Stimulated activated CD4-positive, alpha-beta T cell treated with anti-CD3 and anti-CD28 coated beads, Interleukin-15, amount 100 ng/mL, for 1 hour (primary cell): ENCODE measurements at places on chromosomes 3 and 15.

GRCh38 chr15:79522656-79523055, 90.5 kb downstream of the MINAR1 start:
- no peak for DNase-seq

- DNase-seq: no peak
Measured at GRCh38 chr3:129483870-129484269, 43.8 kb downstream of the IFT122 start.

DNA sequence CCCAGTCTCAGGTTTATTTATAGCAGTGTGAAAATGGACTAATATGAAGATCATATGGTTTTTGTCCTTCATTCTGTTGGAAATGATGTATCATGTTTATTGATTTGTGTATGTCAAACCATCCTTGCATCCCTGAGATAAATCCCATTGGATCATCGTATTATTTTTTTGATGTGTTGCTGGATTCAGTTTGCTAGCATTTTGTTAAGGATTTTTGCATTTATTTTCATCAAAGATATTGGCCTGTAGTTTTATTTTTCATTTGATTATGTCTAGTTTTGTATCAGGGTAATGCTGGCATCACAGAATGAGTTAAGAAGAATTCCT, 34.3 kb downstream of the FAIM start:
- DNase-seq: no peak

DNA sequence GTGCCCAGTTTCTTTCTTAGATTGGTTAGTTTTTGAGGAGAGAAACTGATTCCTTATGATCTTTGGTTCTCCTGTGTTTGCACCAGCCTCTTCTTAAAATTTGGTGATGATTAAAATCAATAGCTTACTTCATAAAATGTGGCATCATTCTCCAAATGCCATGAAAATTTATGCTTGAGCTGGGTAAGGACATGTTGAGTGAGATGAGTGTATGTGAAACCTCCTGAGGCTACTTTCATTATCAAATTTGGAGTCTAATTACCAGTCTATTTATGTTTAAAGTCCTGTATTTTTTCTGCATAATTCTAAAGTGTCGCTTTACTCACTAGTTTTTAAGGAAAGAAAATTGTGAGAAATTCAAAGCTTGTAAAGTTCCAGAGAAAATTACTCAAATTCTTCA, 102.1 kb downstream of the DIPK2A start:
- DNase-seq: no peak

GRCh38 chr3:44862226-44862637, 520 bp downstream of the TMEM42 start:
- no peak for DNase-seq

DNA sequence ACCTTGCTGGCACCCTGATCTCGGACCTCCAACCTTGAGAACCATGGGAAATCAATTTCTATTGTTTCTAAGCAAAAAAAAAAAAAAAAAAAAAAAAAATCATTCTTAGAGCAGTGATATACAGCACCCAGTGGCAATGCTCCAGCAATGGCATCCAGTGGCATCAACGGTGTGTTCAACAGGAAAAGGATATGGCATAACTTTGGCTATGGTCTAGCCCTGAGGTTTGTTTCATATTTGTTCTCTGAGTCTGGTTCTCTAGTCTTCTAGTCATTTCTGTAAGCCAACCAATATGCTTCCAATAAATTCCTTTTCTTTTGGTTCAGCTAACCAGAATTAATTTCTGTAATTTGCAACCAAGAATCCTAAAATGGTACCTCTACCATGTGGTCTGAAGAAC, 19.2 kb downstream of the DENND4A start:
- DNase-seq: no peak

DNA sequence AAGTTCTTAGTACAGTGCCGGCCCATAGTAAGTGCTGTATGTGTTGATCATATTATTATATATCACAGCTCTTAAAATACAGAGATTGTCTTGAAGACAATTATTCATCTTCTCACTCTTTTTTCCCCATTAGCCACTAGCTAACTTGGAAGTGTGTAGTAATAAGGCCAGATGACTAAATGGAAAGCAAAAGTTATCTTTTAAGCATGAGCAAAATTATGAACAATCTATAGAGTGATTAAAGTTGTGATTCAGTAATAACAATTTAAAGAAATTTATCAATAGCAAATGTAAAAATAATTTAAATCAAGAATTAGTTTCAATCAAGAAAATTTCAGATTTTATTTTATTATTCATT, 630.9 kb upstream of the TBL1XR1 start:
- no peak for DNase-seq

- DNase-seq: no peak
Measured at GRCh38 chr3:169232863-169233262, 430.6 kb downstream of the MECOM start.

GRCh38 chr3:71060536-71060935, 523.0 kb downstream of the FOXP1 start:
- DNase-seq: no peak

DNA sequence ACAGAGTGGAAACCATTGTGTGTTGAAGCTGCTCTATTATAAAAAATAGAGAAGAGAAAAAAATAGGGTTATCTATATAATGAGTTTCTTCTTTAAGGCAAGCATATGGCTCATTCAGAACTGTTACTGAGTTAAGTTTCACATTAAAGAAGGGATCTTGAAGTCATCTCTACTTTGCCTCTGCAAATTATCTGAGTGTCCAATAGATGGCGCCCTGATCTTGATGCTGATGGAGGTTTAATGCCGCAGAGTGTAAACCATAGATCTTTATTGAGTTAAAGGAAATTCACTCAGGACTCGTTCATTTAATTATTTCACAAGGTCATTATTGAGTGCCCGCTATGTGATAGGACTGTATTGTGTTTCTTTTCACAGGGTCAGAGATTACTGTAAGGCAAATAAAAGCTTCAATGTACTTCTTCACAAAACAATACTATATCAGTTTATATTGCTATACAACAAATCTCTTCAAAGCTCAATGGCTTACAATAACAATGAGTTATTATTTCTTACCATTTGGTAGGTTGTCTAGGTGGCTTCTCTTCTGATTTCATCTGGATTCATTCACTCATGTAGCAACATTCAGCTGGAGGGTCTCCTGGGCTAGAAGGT, 171.4 kb downstream of the NSUN3 start:
- no peak for DNase-seq

GRCh38 chr3:173823911-173824460, 426.4 kb downstream of the NLGN1 start:
- no peak for DNase-seq

DNA sequence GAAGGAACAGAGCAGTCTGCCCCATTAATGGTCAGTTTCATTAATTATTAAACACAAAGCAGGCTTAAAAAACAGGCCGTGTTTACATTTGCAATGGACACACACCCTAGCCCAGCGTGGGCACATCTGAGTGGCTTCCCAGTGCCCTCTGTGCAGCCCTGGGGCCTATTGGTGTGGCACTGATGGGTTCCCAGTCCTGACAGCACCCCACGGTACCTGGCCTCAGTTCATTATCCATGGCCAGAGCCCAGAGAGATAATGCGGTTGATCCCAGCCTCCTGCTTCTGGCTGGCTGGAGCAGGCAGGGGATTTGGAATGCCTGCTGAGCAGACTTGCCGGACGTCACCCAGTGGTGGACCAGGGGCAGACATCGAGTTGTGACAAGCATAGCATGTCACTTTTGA, 110.5 kb upstream of the ABHD17C start:
- no peak for DNase-seq

DNA sequence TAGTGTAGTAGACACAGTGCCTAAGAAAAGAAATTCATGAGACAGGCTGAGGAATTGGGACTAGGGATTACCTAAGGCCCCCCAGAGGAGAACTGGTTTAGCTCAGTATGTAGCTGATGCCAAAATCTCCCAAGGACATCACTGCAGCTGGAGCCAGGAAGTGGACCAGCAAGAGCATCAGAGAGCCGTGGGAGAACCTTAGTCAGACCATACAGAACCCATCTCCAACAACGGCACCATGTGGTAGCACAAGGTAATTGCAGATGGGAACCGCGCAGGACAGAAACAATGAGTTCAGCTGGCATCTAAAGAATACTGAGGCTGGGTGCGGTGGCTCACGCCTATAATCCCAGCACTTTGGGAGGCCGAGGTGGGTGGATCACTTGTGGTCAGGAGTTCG, 81.7 kb downstream of the WNT5A start:
- no peak for DNase-seq

DNA sequence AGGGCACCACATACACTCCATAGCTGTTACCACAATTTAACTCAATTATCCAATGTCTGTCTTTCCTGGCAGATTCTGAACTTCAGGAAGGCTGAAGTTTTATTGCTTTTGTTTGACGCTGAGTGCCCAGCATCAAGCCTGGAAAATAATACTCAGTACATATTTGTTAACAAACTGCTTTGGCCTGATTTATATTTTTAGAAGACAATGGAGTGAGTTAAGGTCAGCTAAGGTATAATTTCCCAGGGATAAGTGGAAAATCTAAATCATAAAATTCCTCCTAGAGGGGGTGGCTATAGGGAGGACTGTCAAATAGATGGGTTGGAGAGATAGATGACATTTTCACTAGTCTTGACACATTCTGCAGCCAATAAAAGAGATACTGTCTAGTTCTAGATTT, 659.4 kb upstream of the ADAMTS9 start:
- DNase-seq: no peak

DNA sequence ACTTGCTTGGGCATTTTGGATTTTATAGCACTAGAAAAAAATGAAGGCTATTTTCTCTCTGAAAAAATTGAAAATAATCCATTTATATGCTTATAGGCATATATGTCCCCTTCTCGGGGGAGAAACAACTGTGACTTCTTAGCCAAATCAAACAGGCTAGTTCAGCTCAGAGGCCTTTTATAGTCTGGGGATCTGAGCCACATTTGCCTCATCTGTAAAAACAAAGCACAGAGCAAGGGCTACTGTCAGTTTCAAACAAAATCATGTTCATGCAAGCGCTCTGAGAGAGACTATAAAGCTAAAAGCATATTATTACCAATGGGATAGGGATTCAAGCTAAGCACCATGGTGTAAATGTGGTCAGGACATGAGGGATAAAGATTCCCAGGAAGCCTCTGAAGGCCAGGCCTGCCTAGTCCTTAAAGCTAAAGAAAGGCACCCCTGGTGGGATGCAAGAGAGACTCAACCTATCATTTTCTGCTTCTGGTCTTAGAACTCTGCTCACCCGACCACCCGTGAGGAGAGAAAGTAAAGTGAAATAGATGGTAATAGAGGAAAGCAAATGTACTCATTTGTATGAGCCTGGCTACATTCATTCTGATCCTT, 51.0 kb upstream of the IL12A start:
- no peak for DNase-seq

DNA sequence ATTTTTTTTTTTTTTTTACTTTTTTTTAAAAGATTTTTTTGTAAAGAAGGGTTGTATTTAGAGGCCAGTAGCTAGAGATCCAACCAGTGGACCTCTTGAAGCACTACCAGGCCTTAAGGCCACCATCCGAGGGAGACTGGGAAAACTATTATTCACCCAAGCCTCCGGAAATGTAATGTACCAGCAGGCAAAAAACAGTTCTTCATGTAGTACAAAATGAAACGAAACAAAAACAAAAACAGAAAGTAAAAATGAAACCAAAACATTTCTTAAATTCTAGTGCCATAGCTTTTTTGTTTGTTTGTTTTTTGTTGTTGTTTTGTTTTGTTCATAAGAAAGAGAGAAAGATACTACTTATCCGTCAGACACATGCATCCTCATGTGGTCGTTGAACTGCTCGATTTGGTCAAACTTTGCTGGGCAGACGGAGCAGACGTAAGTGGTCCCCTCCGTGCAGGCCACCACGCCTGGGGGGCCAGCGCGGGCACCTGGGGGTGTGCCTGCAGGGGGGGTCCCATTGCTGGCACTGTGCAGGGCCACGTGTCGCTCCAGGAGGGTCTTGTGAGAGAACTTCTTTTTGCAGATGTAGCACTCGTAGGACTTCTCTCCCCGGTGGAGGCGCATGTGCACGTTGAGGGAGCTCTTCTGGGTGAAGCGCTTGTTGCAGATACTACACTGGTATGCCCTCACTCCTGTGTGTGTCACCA, 45.0 kb downstream of the TIGIT start:
- DNase-seq: no peak

GRCh38 chr3:6351752-6352151, 509.2 kb upstream of the GRM7 start:
- no peak for DNase-seq

GRCh38 chr3:137131081-137131480, 173.3 kb downstream of the IL20RB start:
- DNase-seq: no peak

DNA sequence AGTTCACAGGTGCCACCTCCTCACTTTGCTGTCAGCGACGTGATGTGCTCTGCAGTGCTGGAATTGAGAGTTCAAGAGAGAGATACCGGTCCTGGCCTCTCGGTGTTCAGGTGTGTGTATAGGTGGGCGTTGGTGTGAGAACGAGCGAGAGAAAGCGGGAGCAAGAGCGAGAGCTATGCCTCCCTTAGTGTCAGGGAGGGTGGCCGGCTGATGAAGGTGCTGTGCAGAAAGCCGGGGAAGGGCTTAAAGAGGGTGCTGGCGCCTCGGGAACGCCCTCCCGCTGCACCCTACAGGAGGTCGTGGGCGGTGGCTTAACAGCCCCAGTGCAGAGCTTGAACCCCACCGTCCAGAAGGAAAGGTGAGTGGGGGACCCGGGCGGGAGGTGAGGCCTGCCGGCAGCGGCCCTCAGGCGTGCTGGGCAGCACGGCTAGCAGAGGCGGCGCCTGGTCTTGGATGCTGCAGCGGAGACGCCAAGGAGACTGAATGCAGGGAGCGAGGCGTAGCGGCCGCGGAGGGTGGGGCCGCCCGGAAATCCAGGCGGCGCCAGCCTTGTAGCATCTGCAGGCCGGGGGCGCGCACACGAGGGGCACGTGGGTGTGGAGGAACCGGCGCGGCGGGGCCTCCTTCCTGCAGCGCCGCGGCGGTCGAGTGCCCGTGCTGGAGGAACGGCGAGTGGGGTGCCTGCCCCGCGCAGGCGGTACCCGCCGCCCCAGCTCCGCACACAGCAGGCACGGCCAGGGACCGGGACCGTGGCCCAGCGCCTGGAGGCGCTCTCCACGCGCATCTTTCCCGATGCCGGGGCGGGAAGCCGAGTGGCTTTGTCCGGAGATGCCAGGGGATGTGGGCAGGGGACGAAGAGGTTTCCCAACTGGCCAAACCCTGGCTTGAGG, 246.8 kb upstream of the TOPAZ1 start:
- no peak for DNase-seq

- no peak for DNase-seq
Measured at GRCh38 chr15:23503576-23503975, 56.5 kb upstream of the GOLGA6L2 start.

DNA sequence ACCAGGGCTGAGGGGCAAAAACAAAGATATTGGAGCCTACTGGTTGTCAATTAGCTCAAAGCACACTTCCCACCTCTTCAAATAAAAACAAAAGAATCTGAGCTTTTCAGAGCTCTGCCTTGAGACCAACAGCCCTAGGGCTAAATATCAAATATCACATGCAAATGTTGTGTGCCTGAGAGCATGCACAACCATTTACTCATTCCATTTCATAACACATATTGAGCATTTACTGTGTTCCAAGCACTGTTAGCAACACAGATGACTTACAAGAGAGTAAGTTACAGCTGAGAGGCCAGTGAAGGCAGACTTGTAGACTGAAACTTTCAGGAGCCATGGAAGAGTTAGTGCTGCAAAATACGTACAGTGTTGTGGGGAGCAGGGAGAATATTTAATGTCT, 222.4 kb downstream of the CPNE4 start:
- no peak for DNase-seq

GRCh38 chr15:66777596-66778313, 75.7 kb downstream of the SMAD6 start:
- no peak for DNase-seq

- no peak for DNase-seq
Measured at GRCh38 chr15:62779036-62779770, 263.3 kb upstream of the TPM1 start.
